ENCODE measurements at places on chromosomes 11 and 22.

- no peak for DNase-seq
Measured at GRCh38 chr11:109911488-109911887, 181.7 kb upstream of the ZC3H12C start.

- DNase-seq, result no peak
Measured at GRCh38 chr22:20110359-20110985, 5.4 kb upstream of the RANBP1 start.

DNA sequence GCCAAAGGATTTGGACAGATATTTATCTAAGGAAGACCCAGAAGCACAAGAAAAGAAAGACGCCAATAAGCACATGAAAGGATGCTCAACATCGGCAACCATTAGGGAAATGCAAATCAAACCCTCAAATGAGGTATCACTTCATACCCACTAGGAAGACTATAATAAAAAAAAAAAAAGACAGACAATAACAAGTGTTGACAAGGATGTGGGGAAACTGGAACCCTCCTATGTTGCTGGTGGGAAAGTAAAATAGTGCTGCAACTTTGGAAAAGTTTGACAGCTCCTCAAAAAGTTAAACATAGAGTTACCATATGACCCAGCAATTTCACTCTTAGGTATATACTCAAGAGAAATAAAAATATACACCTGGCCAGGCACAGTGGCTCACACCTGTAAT, 47.0 kb downstream of the MICAL3 start:
- no peak for DNase-seq

DNA sequence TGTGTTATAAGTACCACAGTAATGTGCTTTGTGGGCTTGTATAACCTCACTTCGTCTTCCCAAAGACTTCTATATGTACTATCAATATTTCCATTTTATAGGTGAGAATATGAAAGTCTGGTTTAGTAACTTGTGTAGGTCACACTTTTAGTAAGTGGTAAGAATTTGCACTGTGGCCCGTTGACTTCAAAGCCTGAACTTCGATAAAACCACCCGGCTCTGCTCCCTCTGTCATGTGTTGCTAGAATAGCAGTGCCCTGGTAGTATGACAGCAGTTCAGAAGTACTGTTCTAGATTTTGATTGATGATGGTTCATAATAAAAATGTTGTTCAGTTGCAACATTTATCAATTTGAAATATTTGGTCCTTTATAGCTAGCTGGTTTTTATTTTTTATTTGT, 110.2 kb upstream of the SORL1-AS1 start:
- no peak for DNase-seq

DNA sequence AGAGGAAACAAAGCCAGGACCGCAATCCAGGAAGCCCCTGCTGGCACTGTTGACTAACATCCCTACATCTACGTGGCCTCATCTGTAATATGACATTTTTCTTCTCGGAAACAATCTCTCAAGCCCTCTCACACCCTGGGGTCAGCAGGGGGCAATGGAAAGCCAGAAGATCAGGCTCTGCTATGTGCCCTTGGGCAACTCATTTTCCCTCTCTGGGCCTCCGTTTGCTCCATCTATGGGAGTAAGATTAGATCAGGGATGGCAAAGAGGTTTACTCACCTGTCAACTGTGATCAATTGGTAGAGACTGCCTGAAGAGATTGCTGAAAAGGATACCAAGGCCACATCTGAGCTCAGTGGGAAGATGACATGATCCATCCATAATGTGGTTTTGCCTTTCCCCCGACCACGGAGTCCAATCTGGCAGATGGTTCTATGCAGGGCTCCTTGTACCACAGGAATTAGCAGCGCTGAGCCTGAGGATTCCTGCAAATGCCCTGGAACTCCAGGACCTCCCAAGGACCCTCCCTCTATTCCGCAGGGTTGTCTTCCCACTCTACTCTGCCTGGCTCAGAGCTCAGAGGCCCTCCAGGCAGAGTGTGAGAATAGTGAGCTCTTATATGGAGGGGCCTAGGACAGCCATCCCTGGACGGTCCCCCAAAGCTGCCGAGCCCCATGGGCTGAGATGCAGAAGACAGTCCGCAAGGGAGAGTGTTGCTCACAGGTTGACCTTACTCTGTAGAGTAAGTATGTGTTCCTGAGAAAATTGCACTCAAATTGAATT, 66.1 kb downstream of the CHST1 start:
- no peak for DNase-seq

GRCh38 chr11:15991215-15991614, 365.1 kb downstream of the SOX6 start:
- DNase-seq, result no peak

- peak; percentile 90 for DNase-seq
Measured at GRCh38 chr11:35491231-35491871, 34.1 kb downstream of the PAMR1 start.

DNA sequence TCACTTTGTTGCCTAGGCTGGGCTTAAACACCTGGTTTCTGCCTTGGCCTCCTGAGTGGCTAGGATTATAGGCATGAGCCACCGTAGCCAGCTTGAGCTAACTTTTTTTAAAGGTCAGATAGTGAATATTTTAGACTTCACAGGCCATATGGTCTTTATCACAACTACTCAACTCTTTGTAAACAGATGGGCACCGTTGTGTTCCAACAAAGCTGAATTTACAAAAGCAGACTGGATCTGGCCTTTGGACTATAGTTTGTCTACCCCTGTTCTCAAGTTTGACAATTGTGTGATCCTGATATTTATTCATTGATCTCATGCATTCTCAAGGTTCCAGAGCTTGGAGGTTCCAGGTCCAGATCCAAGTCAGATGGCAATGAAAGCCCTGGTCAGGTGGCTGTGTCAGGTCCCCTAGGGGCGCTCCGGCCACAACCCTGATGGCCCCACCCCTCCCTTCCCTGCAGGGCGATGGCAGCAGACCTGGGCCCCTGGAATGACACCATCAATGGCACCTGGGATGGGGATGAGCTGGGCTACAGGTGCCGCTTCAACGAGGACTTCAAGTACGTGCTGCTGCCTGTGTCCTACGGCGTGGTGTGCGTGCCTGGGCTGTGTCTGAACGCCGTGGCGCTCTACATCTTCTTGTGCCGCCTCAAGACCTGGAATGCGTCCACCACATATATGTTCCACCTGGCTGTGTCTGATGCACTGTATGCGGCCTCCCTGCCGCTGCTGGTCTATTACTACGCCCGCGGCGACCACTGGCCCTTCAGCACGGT, 15.8 kb downstream of the P2RY2 start:
- DNase-seq, result peak; percentile 40

GRCh38 chr22:46297151-46297812, 612 bp downstream of the GTSE1 start:
- peak; percentile 57 for DNase-seq

- peak; percentile 30 for DNase-seq
Measured at GRCh38 chr22:21013657-21014201, 1.2 kb upstream of the P2RX6 start.

Measured in adipocyte (in vitro differentiated cells).